Pulmonary artery endothelial cell (primary cell): ENCODE measurements at places on chromosomes 1 and 21.

- no peak for DNase-seq
Observed at GRCh38 chr1:27961646-27962221, 2.0 kb downstream of the XKR8 start.

- no peak for DNase-seq
Observed at GRCh38 chr1:62271948-62272728, 47.1 kb downstream of the KANK4 start.

DNA sequence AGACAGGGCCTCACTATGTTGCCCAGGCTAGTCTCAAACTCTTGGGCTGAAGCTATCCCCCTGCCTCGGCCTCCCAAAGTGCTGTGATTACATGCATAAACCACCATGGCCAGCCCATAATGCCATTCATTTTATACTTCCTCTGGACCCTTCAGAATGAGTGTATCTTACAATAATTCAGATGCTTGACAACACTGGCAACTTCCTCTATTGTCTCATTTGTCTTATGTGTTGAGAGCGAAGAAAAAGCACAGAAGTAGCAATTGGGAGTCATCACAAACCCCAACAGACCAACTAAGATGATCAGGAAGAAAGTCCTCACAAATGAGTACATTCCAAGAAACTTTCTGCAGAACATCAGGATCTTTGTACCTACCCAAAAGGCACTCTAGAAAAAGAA lies 191.9 kb downstream of the RERE start:
- DNase-seq = no peak

GRCh38 chr1:27237112-27237511 lies 2.7 kb downstream of the WDTC1 start:
- no peak for DNase-seq
